Activated naive CD8-positive, alpha-beta T cell treated with anti-CD3 and anti-CD28 coated beads, Interleukin-2, amount 10 ng/mL, durations not matched to agents 7 days and 5 days (primary cell): ENCODE measurements at places on chromosomes 2 and 18. TPM values are rescaled to one million over a fixed set of nuclear protein-coding genes. Genes with fewer than 3 reads are reported as not detected.

GRCh38 chr2:208315081-208315788 lies 49.2 kb downstream of the PIKFYVE start:
- no peak overlapping the region for H3K27ac ChIP-seq
- peaks cover 32% of the 10 kb centered on the region for H3K36me3 ChIP-seq
- no peaks in the 10 kb centered on the region for H3K27me3 ChIP-seq
- no peak overlapping the region for H3K4me3 ChIP-seq
- DNase-seq: no peak

GRCh38 chr2:176075481-176075880 lies 8.3 kb downstream of the EVX2 start:
- peaks cover 4% of the 10 kb centered on the region for H3K36me3 ChIP-seq
- no peak overlapping the region for H3K27ac ChIP-seq
- peaks cover 5% of the 10 kb centered on the region for H3K4me1 ChIP-seq
- no peak for DNase-seq

DNA sequence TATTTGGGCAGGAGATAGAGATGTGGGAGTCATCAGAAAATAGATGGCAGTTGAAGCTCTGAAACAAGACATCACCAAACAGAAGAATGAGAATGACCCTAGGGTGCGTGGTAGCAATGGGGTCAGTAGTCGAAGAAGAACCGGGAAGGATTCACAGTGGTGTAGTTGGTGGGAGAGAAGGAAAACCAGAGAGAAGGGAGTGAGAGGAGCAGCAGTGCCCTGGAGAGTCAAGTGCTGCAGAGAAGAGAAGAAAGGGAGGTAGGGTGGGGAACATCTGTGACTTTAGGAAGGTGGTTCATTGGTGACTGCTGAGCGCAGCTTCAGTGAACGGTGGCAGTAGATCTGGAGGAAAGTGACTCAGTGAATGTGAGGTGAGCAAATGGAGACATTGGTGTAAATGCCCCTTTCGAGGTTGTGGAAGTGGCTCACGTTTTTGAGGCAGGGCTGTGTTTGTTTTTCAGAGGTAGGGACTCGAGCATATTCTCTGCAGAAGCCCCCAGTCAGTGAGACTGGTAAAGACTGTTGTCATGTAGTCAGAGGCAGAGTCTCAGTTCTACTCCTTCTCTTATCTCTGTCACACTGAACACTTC lies 36.4 kb downstream of the CDC42EP3 start:
- peaks cover 2% of the 10 kb centered on the region for H3K36me3 ChIP-seq
- peak overlapping the region; percentile 83 for H3K27ac ChIP-seq
- no peak for DNase-seq
- no peaks in the 10 kb centered on the region for H3K27me3 ChIP-seq
- H3K4me3 ChIP-seq: peak overlapping the region; percentile 43

DNA sequence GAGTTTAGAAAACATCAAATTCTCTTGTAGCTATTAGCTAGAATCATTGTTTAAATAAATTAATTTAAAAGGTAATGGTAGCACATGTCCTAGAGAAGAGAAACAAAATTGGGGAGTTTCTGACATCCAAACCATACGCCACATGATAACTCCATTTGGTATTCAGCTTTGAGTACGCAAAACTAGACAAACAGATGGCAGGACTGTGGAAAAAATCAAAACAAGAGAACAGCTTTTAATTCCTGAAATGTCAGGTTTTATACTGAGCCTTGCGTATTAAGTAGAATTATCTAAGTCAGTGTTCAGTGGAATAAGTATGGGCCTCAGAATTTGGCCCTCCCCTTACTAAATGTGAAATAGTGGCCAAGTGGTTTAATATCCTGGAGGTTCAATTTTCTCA lies 82.4 kb upstream of the PDE1A start:
- no peaks in the 10 kb centered on the region for H3K27me3 ChIP-seq
- H3K4me1 ChIP-seq: no peaks in the 10 kb centered on the region
- no peak for DNase-seq
- H3K27ac ChIP-seq: no peak overlapping the region

The AP1S3 gene
- total RNA-seq: 5.8 TPM

The MAL gene
- 174 TPM for total RNA-seq

The ALPI gene
- not detected for total RNA-seq
